Right renal pelvis (tissue), 4 donors: ENCODE measurements at places on chromosomes 1 and 21.
A peak's percentile ranks its signal among the peaks of the same experiment; 100 is the strongest.

DNA sequence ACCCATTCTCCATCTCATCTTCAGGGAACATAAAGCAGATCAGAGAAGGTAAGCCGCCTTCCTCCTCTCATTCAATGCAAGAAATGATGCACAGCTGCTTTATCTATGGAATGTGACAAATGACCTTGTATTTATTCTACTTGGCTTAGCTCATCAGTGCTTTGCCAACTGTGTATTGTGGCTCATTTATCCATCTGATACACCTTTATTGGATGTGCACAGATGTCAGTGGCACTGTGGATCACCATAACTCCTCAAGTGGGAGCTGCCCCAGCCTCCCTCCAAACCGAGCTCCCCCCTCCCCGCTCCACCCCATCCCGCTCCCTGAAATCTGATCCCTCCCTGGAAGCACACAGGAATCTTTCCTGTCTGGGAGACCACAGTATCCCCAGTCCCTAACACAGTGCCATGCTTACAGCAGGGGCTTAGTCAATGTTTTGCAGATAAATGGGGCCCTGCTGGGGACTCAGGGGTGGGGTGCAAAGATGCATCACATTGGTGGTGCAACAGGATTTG, 156.0 kb upstream of the RAB4A start:
- DNase-seq: no peak

DNA sequence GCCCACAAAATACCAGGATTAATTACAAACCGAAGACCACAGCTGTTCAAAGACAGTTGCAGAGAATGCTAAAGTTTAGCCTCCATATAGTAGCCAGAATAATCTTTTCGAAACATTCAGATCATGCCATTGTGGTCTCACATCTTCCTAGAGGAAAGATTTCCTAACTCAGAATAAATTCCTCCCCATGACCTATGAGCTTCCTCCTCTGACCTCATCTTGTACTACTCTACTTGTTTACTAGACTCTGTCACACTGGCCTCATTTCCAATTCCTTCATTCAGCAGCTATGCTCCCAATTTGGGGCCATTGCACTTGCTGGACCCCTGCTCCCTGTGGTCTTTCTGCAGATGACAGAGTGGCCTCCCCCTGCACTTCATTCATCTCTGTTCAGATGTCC, 71.8 kb upstream of the LRRC53 start:
- no peak for DNase-seq

GRCh38 chr21:28025111-28025510, 967.6 kb downstream of the LTN1 start:
- DNase-seq: no peak

- DNase-seq: peak; percentile 75
Observed at GRCh38 chr1:27044613-27045151, 32.0 kb upstream of the TENT5B start.

GRCh38 chr1:167723707-167724323, 2.0 kb downstream of the MPZL1 start:
- no peak for DNase-seq

- no peak for DNase-seq
Observed at GRCh38 chr21:45086337-45086958, 12.1 kb downstream of the ADARB1 start.

- DNase-seq: no peak
Observed at GRCh38 chr1:114746450-114747121, 11.2 kb downstream of the CSDE1 start.

- no peak for DNase-seq
Observed at GRCh38 chr1:19524791-19525190, 39.5 kb upstream of the CAPZB start.

- no peak for DNase-seq
Observed at GRCh38 chr1:207364614-207365013, 43.1 kb downstream of the CD55 start.

- no peak for DNase-seq
Observed at GRCh38 chr1:241950390-241950789, 7.2 kb upstream of the BECN2 start.

DNA sequence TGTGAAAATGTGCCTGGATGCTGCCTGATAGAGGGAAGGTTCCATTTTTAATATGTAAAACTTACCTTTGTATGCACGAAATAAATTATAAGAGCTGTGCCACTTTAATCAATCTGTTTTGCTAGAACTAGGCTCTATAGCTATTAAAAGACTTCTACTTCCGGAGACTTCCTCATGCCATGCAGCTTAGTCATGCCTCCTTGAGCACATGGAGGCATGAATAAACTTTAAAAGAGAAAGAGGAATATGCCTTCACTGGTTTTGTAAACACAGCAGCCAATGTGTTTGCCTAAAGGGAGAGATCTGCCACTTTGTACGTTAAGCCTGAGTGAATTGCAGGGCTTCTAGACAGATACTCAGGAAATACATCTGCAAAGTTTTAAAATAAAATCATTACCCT, 604.6 kb downstream of the LRRIQ3 start:
- DNase-seq: peak; percentile 14

DNA sequence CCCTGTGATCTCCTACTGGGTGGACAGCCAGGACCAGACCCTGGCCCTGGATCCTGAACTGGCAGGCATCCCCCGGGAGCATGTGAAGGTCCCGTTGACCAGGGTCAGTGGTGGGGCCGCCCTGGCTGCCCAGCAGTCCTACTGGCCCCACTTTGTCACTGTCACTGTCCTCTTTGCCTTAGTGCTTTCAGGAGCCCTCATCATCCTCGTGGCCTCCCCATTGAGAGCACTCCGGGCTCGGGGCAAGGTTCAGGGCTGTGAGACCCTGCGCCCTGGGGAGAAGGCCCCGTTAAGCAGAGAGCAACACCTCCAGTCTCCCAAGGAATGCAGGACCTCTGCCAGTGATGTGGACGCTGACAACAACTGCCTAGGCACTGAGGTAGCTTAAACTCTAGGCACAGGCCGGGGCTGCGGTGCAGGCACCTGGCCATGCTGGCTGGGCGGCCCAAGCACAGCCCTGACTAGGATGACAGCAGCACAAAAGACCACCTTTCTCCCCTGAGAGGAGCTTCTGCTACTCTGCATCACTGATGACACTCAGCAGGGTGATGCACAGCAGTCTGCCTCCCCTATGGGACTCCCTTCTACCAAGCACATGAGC, 17.2 kb upstream of the SLC25A44 start:
- DNase-seq: no peak

GRCh38 chr1:243378669-243379068, 122.8 kb downstream of the SDCCAG8 start:
- DNase-seq: no peak

DNA sequence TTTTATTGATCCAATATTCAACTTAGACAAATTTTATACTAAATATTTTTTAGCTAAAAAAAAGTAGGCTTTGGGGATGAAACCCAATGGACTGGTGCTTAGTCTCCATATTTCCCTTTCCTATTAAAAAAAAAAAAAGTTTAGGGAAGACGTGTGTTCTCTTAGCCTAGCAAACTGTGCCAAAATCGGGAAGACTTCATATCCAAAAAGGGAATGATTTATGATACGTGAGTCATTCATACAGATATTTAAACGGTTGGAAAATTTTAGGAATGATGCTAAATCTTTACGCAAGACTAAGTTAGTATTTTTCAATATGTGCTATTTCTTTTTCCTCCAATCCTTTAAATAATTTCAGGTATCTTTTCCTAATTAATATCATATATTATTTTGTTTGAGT, 50.7 kb downstream of the SPATA17 start:
- DNase-seq: no peak

DNA sequence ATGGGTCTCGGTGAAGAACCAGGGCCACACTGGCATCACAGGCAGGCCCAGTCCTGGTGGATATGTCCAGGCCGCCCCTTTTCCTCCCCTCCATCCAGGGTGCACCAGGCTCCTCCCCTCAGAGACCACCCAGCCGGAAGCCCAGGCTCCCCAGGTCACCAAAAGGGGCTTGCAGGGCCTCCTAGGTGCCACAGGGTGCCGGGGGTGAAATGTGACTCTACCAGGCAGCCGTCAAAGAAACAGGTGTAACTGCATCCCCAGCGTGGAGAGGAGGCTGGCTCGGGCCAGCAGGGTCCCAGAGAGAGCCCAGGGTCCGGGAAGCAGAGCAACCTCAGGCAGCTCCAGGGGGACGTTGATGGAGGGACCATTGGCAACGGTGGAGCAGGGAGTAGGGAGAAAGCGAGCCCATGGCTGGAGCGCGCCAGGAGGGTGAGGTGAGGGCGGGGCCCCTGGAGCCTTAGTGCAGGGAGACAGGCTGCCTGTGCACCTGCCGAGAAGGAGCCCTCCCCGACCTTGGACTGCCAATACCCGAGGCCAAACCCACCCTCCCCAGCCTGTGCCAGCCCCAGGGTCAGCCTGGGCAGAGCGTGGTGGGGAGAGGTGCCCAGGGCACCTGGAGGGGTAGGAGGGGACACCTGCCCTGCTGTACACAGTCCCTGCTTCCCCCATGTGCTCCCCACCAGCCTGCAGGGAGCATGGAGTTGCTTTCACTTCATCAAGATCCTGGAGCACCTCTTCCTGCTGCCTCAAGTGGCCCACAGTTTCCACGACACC, 48.3 kb upstream of the POFUT2 start:
- DNase-seq: no peak

GRCh38 chr1:87972811-87973210, 644.1 kb downstream of the LMO4 start:
- DNase-seq: no peak
